ENCODE measurements at places on chromosomes 2 and 18.

DNA sequence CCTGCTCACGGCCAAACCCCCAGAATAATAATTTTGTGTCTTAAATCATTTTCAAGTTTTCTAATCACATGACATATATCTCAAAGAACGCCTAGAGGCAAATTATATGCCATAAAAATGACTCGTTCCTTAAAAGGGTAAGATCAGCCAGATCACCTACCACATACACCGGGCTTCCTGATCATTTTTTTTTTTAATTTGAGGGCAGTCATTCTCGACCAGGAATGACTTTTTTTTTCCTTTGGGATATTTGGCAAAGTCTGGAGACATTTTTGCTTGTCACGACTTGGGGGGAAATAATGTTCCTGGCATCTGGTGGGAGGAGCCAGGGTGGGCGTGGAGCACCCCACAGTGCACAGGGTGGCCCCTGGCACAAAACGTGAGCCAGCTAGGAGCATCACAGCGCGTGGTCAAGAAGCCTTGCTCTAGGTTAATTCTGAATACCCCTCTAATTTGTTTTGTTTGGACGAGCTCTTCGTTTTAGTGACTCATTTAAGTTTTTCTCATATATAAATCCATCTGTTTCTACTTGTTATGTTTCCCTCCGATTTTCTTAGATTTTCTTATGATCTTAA lies 94.9 kb downstream of the TWIST2 start:
- DNase-seq: no peak

GRCh38 chr2:44100351-44100750 lies 68.3 kb upstream of the PPM1B start:
- DNase-seq: no peak

- no peak for DNase-seq
These were observed 550.3 kb downstream of the SUCLG1 start for GRCh38 chr2:83908750-83909149.

- no peak for DNase-seq
These were observed 46.1 kb downstream of the SPRED2 start for GRCh38 chr2:65386344-65386743.

DNA sequence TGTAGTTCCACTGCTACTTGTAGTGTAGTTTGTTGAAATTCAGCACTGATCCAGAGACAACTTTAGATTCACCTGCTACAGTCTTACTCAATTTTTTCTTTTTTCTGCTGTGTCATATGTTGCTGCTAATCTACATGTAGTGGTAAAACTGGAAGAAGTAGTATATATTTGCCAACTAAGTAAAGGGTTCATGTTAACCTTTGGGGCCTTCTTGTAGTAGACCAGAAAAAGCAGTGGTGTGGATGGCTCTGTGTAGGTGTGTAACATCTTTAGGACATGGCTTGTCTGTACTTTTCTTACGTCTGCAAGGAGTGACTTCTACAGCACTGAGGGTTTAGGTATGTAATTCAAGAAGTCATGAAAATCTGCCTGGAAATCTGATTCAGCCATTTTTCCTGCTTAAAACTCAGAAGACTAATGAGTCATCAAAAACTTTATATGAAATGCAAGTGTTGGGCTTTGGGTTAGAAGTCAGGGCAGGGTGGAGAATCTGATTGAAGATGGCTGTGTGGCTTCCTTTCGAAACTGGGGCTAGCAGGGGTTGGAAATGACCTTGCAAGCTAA lies 8.4 kb downstream of the PTPRM start:
- DNase-seq: no peak

DNA sequence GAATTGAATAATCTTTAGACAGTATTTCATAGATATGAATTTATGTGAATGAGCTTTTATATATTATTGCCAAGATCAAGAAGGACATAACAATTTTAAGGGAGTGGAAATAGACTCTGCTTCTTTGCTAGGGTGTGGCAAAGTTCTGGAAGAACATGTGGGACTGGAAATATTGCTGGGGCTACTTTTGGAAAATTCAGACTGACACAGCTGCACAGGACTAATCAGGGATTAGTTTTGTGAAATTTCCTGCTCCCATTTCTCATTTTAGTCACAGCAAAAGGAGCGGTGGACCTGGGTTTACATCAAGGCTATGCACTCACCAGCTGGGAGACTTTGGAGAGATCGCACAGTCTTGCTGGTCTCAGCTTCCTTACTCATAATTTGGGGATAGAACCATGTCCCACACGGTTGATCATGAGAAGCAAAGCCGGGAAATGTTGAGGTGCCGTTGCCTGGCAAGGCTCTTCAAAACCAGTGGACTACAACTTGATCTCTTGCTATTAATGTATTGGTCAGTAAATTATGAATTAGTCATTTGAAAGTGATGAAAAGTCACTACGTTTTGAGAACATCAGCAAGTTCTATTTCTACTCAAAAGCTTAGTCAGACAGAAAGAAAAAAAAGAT lies 42.4 kb downstream of the IL1RL2 start:
- DNase-seq: no peak

GRCh38 chr2:138922973-138923563 lies 142.9 kb upstream of the NXPH2 start:
- no peak for DNase-seq

- DNase-seq: no peak
These were observed 4.8 kb downstream of the SOX11 start for GRCh38 chr2:5696945-5697521.

GRCh38 chr2:74911061-74911460 lies 47.4 kb upstream of the POLE4 start:
- DNase-seq: no peak

GRCh38 chr2:238445409-238446190 lies 18.9 kb downstream of the ASB1 start:
- no peak for DNase-seq

DNA sequence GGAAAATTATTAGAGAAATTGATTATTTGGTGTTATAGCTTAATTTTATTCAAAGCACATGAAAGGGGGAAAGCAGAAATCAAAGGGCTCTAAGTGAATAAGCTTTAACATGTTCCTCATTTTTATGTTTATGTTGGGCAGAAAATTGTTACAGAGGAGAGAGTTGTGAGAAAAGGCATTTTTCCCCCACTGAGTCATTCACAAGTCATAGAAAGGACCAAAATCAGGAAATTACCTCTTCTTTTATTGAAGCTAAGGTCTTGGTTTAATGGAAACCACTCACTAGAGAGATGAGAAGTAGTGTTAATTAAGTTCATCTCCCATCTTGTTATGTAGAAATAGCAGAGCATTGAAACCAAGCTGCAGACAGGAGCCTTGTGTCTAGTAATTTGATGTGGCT lies 175.3 kb upstream of the THUMPD2 start:
- no peak for DNase-seq

GRCh38 chr2:145494441-145494840 lies 974.5 kb upstream of the ZEB2 start:
- no peak for DNase-seq

- DNase-seq: no peak
These were observed 33.3 kb downstream of the NDUFA10 start for GRCh38 chr2:239991689-239992314.

GRCh38 chr18:56161566-56162260 lies 476.7 kb downstream of the TXNL1 start:
- DNase-seq: no peak

- no peak for DNase-seq
These were observed 51.4 kb upstream of the SPAG16 start for GRCh38 chr2:213232649-213233437.

DNA sequence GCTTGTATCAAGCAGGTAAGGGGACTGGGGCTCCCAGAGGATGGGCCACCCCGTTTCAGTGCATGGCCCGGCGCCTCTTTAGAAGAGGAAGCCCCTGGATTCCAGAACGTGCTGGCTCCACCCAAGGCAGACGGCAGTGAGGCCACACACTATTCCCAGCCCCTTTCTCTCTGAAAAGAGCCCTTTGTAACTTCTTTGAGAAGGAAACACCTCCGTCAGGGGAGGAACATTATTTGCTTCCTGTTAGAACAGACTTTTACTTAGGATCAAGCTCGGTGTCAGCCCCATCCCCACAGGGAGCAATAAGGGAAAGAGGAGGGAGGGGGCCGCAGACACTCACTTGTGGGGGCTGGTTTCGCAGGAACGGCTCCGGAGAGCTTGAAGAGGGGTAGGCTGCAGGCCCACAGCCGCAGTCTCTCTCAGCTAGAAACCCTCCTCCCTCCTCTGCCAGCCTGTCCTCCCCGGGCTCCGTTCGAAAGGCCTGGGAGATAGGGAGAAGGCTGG lies 49.6 kb upstream of the RMDN2 start:
- no peak for DNase-seq

GRCh38 chr2:65452150-65452895 lies 19.9 kb upstream of the SPRED2 start:
- DNase-seq: no peak

GRCh38 chr2:124689348-124689747 lies 664.3 kb downstream of the CNTNAP5 start:
- no peak for DNase-seq

- DNase-seq: no peak
These were observed 379.2 kb upstream of the CELF4 start for GRCh38 chr18:37944700-37945270.

DNA sequence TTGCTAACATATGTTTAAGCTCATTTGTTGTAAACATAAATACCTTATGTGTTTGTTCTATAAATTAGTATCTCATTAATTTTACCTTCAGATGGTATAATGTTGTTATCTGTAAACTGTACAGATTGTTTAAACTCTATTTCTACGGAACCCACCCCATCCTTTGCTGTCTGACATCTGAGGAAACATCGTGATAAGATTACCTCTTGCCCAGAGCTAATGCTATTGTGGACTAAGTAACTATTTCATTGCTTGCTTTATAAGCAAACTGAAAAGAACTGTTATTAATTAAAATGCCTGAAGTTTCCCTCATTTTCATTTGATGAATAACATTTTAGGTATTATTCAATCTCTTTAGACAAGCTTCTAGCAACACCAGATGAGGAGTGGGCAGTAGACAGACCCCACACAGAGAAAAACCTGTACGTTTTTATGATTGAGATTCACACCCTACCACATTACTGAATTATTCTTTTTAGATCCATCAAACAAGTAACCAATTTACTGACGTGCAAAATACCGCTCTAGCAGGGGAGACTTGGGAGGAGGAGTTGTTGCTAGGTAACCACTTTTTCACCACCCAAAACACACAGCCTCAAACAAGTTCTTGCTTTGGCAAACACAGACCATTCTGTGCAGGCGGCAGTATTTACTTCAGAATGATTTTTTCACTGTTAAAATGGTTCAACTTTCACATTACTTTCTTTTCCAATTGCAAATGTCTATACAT lies 1.9 kb upstream of the SYT4 start:
- DNase-seq: peak; percentile 44

DNA sequence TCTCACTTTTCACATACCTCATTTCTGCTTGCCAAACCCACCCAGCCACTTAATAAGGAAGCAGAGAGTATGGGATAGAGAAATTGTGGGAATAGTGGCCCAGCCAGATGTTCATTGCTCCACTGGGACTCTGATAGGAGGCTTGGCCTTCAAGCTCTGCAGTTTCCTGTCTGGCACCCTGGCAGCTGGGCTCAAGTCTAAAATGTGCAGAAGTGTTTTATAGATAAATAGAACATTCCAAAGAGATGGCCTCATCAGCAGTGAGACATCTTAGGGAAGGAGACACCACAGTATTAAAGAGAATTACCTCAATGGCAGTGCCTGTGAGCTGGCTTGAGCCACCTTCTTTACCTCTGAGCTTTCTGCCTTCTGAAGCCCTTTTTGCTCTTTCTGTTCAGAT lies 24.7 kb downstream of the COPS7B start:
- no peak for DNase-seq

- no peak for DNase-seq
These were observed 13.7 kb upstream of the FOSL2 start for GRCh38 chr2:28378679-28379584.

DNA sequence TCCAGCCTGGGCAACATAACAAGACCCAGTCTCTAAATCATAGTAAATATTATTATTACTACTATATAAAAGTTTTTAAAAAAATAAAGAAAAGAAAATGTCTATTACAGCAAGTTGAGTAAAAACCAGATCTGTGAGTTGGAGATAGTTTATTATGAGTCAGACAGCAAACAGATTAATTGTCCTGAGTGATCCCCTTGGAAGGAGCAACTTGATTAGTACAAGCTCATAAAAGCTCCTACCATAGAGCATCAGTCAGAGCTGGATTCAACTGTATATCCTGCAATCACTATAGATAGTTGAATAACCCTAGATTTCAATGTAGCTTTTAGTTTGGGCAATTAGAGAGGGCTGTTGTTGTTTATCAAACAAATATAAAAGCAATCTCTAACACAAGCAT lies 84.1 kb downstream of the TRABD2A start:
- no peak for DNase-seq
